ENCODE measurements at places on chromosomes 4 and X.

DNA sequence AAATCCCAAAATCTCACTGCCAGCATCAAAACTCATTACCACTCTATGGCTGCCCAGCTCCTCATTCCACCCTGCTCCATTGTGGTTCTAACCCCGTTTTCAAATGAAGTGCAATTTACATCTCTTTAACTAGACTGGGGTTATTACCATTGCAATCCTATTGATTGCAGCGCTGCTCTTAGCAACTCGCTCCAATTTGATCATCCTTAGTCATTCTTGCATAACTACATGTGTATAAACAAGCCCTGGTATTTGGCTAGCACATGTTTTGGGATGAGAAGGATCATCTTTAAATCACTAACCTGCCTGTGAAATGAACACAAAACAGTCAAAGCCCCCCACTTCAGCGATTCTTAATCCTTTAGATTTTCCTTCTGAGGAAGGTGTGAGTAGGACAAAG, 340.1 kb upstream of the PPARGC1A start:
- DNase-seq = no peak

GRCh38 chr4:79078339-79078738, 139.1 kb upstream of the PAQR3 start:
- DNase-seq = no peak

GRCh38 chr4:4385729-4386295, 1.1 kb upstream of the NSG1 start:
- DNase-seq = no peak

GRCh38 chr4:163665101-163665500, 170.6 kb downstream of the TMA16 start:
- DNase-seq = no peak

GRCh38 chrX:123873956-123874355, 14.1 kb downstream of the XIAP start:
- DNase-seq = no peak

DNA sequence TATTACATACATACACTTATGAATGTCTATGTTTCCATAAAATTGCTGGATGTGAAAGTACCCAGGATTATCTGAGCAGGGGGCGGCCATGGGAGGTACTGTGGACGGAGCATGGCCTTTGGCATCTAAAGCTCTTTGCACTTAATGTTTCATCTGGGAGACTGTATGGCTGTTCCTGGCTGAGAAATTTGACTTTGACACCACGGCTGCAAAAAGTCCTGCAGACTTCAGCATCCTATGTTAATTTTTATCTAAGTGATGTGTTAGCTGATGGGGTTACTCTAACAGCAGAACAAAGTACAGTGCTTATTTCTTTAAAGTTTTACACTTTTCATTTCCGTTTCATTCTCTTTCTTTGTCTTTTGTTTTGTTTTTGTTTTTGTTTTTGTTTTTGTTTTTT, 139.8 kb upstream of the STX18 start:
- no peak for DNase-seq

GRCh38 chr4:97411356-97411755, 731.9 kb downstream of the STPG2 start:
- no peak for DNase-seq

- no peak for DNase-seq
These were observed 1034.2 kb upstream of the PCDH10 start for GRCh38 chr4:132114885-132115284.

DNA sequence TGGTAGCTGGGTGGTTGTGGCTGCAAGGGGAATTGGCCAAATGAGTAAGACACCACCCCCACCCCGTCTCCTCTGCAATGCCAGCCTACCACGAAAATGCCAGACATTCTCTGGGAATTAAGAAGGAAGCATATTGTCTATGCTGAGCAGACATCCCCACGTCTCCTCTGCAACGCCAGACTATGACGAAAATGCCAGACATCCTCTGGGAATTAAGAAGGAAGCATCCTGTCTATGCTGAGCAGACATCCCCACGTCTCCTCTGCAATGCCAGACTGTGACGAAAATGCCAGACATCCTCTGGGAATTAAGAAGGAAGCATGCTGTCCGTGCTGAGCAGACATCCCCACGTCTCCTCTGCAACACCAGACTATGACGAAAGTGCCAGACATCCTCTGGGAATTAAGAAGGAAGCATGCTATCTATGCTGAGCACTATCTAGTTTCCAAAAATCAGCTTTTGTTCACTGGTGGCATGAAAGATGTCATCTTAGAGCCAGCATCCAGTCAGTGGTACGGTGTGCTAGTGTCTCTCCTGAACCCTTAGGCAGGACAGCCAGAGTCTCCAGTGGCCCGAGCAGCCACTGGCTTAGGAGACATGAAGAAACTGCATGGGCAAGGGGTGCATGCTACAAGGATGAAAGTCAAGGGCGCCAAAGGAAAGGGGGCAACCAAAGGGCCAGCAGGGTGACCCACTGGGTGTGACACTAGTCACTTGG, 339.8 kb upstream of the FRG1 start:
- DNase-seq = no peak

DNA sequence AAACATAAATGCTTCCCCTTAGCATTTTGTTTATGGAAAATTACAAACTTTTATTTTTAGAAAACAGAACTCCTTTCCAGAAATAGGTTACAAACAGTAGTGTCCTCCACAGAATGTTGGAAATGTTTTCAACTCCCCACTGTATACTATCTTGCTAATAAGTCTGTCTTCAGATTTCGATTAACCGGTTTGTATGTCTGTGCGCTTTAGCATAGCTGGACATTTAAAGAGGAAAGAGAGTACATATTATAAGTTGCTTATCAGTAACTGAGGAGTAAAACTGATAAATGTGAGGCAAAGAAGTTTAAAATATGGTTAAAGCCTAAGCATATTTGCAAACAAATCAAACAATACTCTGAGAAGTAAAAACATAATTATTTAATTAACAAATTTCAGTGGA, 3.4 kb downstream of the CXCL8 start:
- no peak for DNase-seq

GRCh38 chr4:142883040-142883832, 37.1 kb upstream of the INPP4B start:
- DNase-seq = no peak

DNA sequence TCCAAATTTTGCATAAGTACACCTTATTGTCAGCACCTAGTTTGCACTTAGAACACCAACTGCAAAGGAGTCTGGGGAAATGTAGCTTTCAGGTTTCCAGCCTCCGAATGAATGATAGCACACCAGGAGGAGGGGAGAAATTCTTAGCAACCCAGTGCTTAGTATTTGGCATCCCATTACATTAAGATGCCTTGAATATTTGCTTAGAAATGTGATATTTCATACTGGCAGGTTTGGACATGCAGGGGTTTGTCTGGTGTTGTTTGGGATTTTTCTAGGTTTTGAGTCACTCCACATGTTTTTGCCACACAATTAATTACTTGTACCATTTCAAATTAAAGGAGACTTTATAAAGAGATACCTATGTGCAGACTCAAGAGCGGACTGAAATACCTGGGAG, 60.3 kb upstream of the CAMK2D start:
- no peak for DNase-seq

- DNase-seq = no peak
These were observed 205.9 kb downstream of the NDST4 start for GRCh38 chr4:114907568-114907967.

- no peak for DNase-seq
These were observed 13.1 kb downstream of the PDGFC start for GRCh38 chr4:156958276-156959074.

DNA sequence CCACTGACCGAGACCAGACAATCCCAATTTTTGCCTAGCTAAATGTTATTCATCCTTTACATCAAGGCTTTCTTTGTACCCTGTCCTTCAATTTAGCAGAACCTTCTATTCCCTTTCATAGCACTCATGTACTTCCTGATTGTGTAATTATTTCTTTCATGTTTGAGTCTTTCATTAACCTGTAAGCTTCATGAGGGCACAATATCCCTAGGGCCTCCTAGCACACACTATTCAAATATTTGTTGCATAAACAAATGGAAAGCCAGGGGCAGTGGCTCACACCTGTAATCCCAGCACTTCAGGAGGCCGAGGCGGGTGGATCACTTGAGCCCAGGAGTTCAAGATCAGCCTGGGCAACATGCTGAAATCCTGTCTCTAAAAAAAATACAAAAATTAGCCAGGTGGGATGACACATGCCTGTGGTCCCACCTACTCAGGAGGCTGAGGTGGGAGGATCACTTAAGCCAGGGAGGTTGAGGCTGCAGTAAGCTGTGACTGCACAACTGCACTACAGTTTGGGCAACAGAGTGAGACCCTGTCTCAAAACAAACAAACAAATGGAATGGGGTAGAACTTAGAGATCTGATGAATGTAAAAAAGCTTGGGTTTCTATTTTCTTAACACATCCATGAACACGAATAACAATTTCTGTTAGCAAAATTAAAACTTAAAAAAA, 59.0 kb downstream of the SAT1 start:
- DNase-seq = no peak

- DNase-seq = no peak
These were observed 8.8 kb downstream of the SH3D19 start for GRCh38 chr4:151316645-151317044.

DNA sequence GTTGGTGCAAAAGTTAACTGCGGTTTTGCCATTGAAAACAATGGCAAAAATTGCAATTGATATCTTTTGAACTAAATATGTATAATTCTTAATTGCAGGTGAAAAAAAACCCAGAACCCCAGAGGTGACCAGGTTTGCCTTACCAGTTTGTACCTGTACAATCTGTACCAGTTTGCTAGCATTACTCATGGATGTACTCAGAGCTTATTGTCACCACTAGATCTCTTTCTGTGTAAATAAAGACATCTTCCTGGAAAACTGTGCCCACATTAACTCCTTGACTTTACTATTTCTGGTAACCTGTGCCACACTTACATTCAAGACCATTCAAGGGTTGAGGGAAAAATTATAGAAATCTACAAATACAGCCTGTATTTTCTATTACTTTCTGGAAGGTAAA, 139.7 kb downstream of the ELOVL6 start:
- DNase-seq = no peak

- DNase-seq = no peak
These were observed 155.1 kb downstream of the PPP3CA start for GRCh38 chr4:101192244-101192643.

DNA sequence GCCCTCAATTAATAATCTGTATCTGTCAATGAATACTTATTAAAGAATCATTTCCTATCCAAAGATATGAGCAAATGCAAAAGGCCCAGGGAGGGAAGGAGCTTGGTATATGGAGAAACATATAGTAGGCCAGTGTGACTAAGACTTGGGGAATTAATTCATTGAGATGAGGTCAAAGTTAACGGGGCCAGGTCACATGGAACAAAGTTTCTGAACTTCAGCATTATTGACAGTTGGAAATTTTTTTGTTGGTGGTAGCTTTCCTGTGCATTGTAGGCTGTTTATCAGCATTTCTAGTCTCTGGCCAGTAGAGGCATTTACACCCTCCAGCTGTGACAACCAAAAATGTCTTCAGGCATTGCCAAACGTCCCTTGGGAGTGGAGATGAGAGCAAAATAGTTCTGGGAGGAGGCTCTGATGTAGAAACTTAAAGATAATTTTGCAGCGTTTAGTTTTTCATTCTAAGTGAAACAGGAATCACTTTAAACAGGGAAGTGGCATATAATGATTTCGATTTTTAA, 202.0 kb downstream of the SLC4A4 start:
- no peak for DNase-seq

GRCh38 chr4:112378858-112379257, 81.7 kb downstream of the ALPK1 start:
- DNase-seq = no peak

DNA sequence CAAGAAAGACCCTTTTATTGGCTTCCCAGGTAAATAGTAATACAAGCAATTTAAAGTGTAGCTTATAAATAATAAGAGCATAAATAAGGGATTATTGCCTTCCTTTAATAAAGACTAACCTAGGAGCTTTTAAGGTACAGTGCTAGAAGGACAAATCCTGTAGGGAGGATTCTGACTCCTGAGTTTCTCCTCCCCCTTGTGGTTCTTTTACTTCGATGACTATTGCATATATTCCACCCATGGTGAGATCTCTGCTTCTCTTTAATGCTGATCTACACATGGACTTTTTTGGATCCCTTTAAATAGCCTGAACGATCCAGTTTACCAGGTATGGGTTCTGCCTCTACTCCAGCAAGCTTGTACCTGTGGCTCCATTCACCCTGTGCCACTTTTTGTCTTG, 2.5 kb downstream of the GALNT7 start:
- DNase-seq = no peak

DNA sequence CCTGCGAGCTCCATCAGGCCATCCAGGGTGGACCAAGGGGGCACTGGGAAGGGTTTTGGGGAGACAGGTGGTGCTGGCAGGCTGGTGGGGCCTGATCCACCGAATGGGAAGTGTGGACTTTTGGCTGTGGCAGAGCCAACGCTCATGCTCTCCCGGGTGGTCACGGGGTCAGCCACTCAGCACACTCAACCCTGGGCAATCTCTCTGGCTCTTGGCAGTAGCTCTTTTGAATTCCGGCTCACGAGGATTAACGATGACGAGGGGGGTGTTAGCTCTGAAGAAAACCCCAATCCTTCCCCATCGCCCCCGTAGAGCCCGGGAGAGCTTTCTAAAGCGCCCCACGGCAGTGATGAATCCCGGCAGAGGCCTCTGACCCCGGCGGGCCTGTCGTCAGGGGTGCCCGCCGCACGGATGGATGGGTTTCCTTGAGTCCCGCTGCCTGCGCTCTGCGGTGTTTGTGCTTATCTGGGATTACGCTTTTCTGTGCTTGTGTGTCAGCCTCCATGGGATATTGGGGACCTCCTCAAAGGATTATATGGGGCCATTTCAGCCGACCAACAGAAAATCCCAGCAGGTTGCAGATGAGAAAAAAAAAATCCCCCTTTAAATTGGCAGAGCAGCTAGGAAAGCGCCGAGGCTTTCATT, 156.8 kb upstream of the PSAPL1 start:
- no peak for DNase-seq

- no peak for DNase-seq
These were observed 101.2 kb downstream of the MMRN1 start for GRCh38 chr4:89995814-89996213.

DNA sequence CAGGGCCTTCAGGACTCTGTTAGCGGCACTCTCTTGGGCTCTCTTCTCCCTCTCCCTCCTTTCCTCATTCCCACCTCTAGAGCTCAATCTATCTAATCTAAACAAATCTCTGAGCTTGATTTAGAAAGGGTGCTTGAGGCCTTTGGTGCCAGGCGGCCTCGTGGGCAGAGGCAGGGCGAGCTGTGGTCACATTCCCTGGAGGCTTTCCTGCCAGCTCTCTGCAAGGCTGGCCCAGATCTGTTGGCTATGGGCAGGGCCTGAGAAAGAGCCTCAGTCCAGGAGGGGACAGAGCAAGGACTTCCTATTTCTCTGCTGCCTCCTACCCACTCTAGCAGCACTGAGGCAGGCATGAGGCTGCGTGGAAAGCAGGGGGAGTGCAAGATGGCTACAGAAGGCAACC, 38.6 kb downstream of the PJA1 start:
- no peak for DNase-seq

- no peak for DNase-seq
These were observed 177.3 kb downstream of the BANK1 start for GRCh38 chr4:101967697-101968346.

GRCh38 chr4:166625018-166625637, 609.2 kb downstream of the SPOCK3 start:
- DNase-seq = no peak

GRCh38 chr4:153120235-153120634, 84.0 kb upstream of the TRIM2 start:
- DNase-seq = no peak
